ENCODE measurements at places on chromosomes 1 and 21.

- H3K36me3 ChIP-seq: no peaks in the 10 kb centered on the region
- H3K27ac ChIP-seq: no peak overlapping the region
- no peak for DNase-seq
- H3K27me3 ChIP-seq: peaks cover 6% of the 10 kb centered on the region
- H3K4me3 ChIP-seq: no peak overlapping the region
- no peaks in the 10 kb centered on the region for H3K4me1 ChIP-seq
These were observed 36.6 kb downstream of the CCDC185 start for GRCh38 chr1:223429821-223430220.

- H3K27me3 ChIP-seq: peaks cover 65% of the 10 kb centered on the region
- DNase-seq: no peak
- no peaks in the 10 kb centered on the region for H3K36me3 ChIP-seq
- peak overlapping the region; percentile 78 for H3K4me3 ChIP-seq
These were observed 723 bp downstream of the CDC42BPA start for GRCh38 chr1:227317523-227318015.

DNA sequence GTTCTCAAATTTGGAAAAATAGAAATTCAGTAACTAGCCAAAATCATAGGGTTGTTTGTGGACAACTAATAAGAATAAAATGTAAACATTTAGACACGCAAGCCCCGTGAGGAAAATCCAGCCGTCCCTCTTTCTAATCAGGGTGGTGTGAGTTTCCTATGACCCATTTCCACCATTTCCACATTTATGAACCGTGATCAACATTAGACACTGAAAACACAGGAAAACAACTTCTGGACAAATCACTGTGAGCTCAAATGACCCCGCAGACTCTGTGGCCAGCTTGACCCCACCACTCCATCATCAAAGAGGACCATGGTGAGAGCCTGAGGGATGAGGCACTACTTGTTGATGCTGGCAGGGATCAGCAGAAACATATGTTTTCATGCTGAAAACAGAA lies 101.0 kb downstream of the SIM2 start:
- no peak overlapping the region for H3K27ac ChIP-seq
- H3K4me1 ChIP-seq: no peaks in the 10 kb centered on the region
- H3K4me3 ChIP-seq: no peak overlapping the region
- H3K27me3 ChIP-seq: no peaks in the 10 kb centered on the region
- no peak for DNase-seq

DNA sequence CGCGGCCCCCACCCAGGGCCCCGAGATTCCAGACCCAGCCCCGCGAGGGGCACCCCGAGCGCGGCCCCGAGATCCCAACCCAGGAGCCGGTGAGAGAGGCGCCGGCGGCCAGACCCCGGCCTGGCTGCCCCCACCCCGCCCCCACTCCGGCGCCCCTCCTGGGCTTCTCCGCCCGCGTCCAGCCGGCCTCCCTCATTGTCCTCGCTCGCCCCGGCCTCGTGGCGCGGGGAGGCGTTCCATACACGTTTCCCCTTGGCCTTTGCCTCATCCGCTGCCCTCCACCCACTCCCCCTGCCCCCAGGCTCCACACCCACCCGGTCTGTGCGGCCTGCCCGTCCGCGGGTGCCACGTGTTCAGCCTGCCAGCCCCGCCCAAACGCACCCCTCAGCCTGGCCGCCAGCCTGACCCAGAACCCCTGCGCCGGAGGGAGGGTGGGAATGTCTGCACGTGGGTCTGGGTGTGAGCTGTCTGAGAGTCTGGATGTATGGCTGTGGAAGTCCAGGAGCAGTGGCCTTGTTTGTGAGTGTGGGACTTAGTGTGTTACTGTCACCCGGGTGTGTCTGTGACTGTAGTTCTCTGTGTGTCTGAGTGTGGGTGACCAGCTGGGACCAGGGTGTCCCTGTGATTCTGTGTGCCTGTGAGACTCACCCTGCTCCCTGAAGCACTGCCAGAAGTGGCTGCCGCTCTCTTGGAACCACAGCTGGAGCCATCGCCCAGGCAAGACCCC lies 681 bp downstream of the B4GALT2 start:
- no peaks in the 10 kb centered on the region for H3K27me3 ChIP-seq
- peak; percentile 56 for DNase-seq
- H3K27ac ChIP-seq: peak overlapping the region; percentile 72
- peaks cover 35% of the 10 kb centered on the region for H3K4me1 ChIP-seq

DNA sequence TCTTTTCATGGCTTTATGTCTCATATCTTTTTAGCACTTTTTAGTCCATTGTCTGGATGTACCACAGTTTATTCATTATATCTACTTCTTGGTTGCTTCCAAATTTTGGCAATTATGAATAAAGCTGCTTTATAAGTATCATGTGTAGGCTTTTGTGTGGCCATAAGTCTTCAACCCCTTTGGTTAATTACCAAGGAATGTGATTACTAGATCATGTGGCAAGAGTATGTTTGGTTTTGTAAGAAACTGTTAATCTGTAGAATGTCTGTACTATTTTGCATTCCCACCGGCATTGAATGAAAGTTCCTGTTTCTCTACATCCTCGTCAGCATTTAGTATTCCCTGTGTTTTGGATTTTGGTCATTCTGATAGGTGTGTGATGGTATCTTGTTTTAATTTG lies 31.5 kb downstream of the ZBTB40 start:
- peaks cover 9% of the 10 kb centered on the region for H3K4me1 ChIP-seq
- no peak overlapping the region for H3K4me3 ChIP-seq
- no peaks in the 10 kb centered on the region for H3K27me3 ChIP-seq
- H3K27ac ChIP-seq: no peak overlapping the region
- DNase-seq: no peak
